ENCODE measurements at places on chromosomes 2 and 18. TPM values are rescaled to one million over a fixed set of nuclear protein-coding genes. Genes with fewer than 3 reads are reported as not detected.

GRCh38 chr2:176081376-176081836 lies 2.4 kb downstream of the EVX2 start:
- DNase-seq: no peak

- no peak for DNase-seq
Observed at GRCh38 chr18:57776767-57777166, 26.3 kb downstream of the ATP8B1 start.

DNA sequence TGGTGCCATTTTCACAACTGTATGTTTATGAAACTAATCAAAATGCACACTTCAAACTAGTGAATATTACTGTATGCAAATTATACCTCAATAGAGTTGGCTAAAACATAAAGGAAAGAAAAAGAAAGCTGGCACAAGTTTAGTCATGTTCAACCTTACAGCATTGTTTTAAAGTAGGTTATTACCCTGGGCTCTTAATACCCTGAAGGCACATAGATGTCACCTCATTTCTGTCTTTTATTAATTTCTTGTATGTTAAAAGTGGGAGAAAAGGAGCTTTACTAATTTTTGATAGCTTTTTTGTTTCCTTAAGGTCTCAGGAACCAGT lies 32.7 kb downstream of the TMEM131 start:
- no peak for DNase-seq

DNA sequence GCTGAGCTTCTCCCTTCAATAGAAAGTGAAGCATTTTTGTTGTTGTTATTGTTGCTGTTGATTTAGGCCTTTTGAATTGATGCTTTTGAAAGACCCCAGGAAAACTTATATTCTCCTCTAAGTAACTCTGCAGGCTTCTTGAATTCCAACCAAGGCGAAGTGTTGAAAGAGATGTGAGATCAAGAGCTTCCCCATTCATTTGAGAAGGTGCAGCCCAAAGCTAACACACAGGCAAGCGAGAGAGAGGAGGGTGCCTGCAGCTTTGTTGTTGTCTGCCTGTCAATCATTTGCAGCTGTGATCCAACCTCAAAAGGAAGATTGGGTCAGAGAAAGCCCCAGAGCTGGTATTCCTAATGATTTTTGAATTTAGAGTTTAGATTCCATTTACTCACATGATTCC lies 963.6 kb upstream of the CNTNAP5 start:
- no peak for DNase-seq

- DNase-seq: peak; percentile 27
Observed at GRCh38 chr2:196413821-196414274, 225.7 kb upstream of the CCDC150 start.

- DNase-seq: no peak
Observed at GRCh38 chr18:29962579-29962978, 1080.0 kb downstream of the DSC3 start.

GRCh38 chr2:237857791-237858190 lies 1.6 kb upstream of the RAMP1 start:
- DNase-seq: no peak

- DNase-seq: no peak
Observed at GRCh38 chr2:56898986-56899385, 715.2 kb downstream of the CCDC85A start.

DNA sequence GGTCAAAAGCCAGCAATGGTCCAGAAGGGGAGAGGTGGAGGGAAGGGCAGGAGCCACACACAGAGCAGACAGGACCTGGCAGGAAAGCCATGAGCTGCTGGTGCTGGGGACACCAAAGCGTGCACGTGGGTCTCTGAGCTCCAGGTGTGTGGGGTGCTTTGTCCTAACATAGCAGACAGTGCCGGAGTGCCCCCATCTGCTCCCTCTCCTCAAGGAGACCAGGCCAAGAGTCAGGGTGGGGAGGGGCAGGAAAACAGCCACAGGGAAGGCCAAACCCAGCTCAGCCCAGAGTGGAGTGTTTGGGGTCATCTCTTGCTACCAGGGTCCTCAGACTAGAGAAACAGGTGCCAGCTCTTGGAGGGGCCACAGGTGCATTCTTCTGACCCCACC lies 4.2 kb upstream of the GPC1 start:
- no peak for DNase-seq

The CTLA4 gene
- total RNA-seq: not detected

The UCN gene
- 1.2 TPM for total RNA-seq

The TNS1 gene
- 18.7 TPM for total RNA-seq

The SPHKAP gene
- 17.6 TPM for total RNA-seq

The MYL12A gene
- total RNA-seq: 54.7 TPM

All from cerebellum (tissue), 4 donors.